HepG2 (cell line): ENCODE measurements at places on chromosomes 5 and 9.

- H3K4me3 ChIP-seq: no peak overlapping the region
- no peak overlapping the region for H3K27ac ChIP-seq
- DNase-seq: no peak
- peaks cover 35% of the 10 kb centered on the region for H3K4me1 ChIP-seq
- no peaks in the 10 kb centered on the region for H3K36me3 ChIP-seq
- no peaks in the 10 kb centered on the region for H3K27me3 ChIP-seq
Measured at GRCh38 chr9:34684145-34684544, 6.9 kb downstream of the CCL19 start.

- H3K4me3 ChIP-seq: no peak overlapping the region
- no peaks in the 10 kb centered on the region for H3K27me3 ChIP-seq
- no peaks in the 10 kb centered on the region for H3K4me1 ChIP-seq
- H3K27ac ChIP-seq: no peak overlapping the region
- no peak for DNase-seq
Measured at GRCh38 chr5:165127941-165128340, 1622.5 kb downstream of the MAT2B start.

- H3K27me3 ChIP-seq: no peaks in the 10 kb centered on the region
- peaks cover 59% of the 10 kb centered on the region for H3K4me1 ChIP-seq
- DNase-seq: no peak
- H3K4me3 ChIP-seq: no peak overlapping the region
- H3K36me3 ChIP-seq: no peaks in the 10 kb centered on the region
Measured at GRCh38 chr5:135225856-135226560, 173.0 kb downstream of the MACROH2A1 start.

DNA sequence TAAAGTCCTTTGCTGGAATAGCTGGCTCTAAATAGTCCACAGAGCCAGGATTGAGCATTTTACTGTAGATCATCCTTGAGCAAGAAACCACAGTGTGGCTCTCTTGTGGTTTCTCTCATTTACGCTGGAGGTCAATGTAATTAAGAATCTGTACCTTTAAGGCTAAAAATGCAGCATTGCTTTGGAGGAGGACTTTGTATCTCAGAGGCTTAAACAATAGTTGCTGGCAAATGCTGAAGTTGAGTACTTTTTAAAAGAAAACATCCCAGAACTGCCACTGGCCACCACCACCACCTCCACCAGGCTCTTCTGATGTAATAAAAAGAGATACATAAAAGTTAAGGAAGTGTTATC is 177.3 kb upstream of the ADAMTSL1 start:
- no peaks in the 10 kb centered on the region for H3K27me3 ChIP-seq
- no peaks in the 10 kb centered on the region for H3K4me1 ChIP-seq
- DNase-seq: no peak
- no peak overlapping the region for H3K4me3 ChIP-seq
